ENCODE measurements at places on chromosomes 5 and 9.
A peak's percentile ranks its signal among the peaks of the same experiment; 100 is the strongest.

DNA sequence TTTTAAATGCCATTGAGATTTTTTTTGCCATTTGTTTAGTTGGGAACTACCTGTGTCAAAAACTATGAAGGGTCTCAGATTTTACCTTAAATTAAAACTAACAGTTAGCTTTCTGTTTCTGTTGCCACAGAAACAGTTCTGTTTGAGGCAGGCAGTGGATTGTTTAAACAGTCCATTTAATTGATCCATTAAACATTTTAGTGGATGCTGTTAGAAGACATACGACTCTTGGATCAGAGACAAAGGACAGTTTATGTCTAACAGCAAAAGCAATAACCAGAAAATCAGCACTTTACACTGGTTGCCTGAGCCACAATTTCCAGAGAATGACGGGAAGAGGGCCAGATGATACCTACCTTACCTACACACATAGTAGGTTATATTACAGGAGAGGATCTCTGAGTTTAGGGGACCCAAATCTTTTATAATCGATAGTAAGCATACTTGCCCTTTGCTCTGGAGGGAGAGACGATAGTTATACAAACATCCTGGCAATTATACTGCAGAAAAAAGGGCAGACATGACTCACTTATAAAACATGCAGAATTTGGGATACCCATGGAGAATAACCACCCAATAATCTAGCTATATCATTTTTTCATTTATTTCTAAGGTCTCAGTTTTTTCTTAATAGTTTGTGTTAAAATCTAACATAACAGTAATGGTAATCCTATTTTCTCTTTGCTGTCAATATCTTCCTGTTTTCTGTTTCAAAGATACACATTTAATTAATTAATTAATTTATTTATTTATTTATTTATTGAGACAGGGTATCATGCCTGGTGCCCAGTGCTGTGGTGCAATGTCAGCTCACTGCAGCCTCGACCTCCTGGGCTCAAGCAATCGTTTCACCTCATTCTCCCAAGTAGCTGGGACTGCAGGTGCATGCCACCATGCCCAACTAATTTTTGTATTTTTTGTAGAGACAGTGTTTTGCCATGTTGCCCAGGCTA is 136.7 kb upstream of the TNFAIP8 start:
- DNase-seq = no peak

DNA sequence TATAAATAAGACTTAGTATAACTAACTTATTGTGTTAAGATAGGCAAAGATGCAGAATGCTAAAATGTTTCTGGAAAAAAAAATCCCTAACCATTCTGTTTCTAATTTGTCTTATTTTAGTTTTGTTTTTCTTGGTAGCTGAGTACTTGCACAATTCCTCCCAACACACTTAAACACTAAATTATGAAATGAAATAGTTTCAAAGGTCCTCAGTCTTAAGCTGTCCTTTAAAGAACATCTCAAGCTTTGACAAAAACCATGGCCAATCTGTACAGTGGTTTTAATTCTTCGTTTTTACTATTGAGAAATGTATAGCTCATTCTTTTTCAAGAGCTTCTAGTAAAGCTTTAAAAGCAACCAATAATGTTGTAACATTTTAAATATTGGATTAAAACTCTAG is 171.5 kb downstream of the EDIL3 start:
- no peak for DNase-seq

GRCh38 chr5:36397901-36398536 is 96.3 kb upstream of the RANBP3L start:
- DNase-seq = no peak

DNA sequence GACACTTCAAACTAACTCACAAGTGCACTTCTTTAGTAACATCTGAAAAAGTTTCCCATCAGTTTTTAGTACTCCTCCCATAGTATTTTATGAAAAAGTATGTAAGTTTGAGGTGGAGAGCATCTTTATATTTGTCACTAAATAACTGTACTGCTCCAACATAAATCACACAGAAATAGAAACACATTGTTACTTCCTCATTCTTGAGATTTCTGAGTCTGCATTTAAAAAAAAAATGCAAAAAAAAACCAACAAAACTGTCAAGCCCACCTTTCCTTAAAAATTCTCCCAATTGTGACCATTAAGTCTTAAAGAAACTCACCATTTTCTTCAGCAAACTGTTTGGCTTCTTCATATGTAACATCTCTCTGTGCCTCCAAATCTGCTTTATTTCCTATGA is 18.7 kb downstream of the RAB14 start:
- no peak for DNase-seq

- peak; percentile 57 for DNase-seq
Observed at GRCh38 chr9:7799234-7799943, at the start of gene DMAC1. Gene DMAC1, minus strand, starts transcription at chr9:7799778. Its CDS starts 44 bp downstream, at chr9:7799734.

DNA sequence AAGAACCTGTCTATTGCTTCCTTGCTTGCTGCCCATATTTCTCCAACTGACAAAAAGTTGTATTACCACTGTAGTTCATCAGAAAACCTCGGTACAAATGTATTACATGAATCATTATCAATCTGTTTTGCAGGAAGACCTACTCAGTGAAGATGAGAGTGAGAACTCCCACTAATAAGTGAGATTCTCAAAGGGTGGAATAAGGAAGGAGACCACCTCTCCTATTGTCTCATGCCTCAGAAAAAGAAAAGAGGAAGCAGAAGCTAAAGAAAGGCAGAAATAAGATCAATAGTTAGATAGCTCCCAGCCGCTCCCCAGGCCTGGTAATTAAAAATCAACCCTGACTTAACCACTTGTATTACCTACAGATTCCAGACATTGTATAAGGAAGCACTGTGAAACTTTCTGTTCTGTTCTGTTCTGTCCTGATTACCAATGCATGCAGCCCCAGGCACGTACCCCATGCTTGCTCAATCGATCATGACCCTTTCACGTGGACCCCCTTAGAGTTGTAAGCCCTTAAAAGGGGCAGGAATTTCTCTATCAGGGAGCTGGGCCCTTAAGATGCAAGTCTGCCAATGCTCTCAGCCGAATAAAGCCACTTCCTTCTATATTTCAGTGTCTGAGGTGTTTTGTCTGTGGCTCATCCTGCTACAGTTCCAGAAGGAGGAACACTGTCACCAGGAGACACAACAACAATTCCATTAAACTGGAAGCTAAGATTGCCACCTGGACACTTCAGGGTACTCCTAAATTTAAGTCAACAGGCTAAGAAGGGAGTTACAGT is 152.5 kb upstream of the COX7C start:
- no peak for DNase-seq

All from gastrocnemius medialis (tissue), 4 donors.